ENCODE measurements at places on chromosomes 1 and 21. TPM values are rescaled to one million over a fixed set of nuclear protein-coding genes. Genes with fewer than 3 reads are reported as not detected.

WDR64 gene
- total RNA-seq: not detected

PRAMEF14 gene
- not detected for total RNA-seq

DPT gene
- 26.9 TPM for total RNA-seq

GRCh38 chr1:12019858-12020509 lies 686 bp downstream of the MIIP start:
- DNase-seq: no peak
